Stimulated activated CD8-positive, alpha-beta memory T cell treated with anti-CD3 and anti-CD28 coated beads, Interleukin-15, amount 100 ng/mL, for 1 hour (primary cell): ENCODE measurements at places on chromosomes 16 and 17.

DNA sequence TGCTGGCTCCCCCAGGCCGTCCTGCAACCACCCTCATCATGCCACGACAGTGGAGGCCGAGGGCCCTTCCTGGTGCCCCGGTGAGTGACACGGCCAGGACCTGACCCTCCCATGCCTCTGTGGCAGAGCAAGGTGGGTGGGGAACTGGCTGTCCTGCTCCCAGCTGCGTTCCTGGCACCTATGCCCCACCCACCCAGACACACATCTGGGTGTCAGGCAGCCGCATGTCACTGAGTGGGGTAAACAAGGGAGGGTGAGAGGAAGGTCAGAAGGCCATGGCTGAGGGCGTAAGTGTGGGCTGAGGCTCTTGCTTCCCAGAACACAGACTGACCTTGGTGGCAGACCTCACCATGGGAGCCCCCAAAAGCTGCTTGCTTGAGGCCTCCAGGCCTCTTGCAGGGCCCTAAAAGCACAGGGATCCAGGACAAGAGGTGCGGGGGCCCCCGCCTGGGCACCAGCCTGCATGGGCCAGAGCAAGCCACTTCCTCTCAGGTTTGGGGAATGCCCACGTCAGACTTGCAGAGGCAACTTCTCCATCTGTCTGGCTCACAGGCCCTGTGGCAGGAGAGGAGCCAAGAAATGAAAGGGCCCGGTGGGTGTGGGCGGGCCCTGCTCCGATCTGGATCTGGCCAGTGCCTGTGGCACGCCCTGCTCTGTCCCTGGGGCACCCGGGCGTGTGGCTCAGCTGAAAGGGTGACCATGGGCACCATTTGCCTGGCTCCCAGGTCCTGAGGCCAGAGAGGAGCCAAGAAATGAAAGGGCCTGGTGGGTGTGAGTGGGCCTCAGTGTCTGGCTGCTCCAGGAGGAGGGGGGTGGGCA, 3.9 kb upstream of the CCDC57 start:
- DNase-seq, result no peak

GRCh38 chr17:41863074-41863848, 2.0 kb downstream of the KLHL11 start:
- DNase-seq, result no peak

- no peak for DNase-seq
Observed at GRCh38 chr17:62627219-62627903, at the start of gene MRC2. TSS of gene MRC2 (plus strand) at chr17:62627670. CDS start at chr17:62627803, 133 bp downstream.

- no peak for DNase-seq
Observed at GRCh38 chr16:11020792-11021551, 76.6 kb downstream of the CLEC16A start.

DNA sequence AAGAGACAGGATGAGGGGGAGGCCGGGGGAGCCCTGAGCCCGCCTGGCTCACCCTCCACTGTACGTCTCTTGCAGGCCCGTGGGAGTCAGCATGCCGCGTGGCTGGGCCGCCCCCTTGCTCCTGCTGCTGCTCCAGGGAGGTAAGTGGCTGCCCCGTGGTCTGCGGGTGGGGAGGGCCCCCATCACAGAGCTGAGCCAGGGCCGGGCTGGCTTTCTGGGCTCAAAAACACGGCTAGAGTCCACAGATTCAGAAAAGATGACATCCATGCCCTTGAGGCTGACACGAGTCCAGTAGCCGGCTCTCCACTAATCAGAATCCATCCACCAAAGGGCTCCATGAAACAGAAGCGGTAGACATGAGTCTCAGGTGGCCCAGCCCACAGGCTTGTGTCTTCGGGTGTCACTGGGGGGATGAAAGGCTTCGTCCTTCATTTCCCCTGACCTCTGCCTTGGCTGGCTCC, 28.0 kb downstream of the IL21R start:
- DNase-seq, result no peak

DNA sequence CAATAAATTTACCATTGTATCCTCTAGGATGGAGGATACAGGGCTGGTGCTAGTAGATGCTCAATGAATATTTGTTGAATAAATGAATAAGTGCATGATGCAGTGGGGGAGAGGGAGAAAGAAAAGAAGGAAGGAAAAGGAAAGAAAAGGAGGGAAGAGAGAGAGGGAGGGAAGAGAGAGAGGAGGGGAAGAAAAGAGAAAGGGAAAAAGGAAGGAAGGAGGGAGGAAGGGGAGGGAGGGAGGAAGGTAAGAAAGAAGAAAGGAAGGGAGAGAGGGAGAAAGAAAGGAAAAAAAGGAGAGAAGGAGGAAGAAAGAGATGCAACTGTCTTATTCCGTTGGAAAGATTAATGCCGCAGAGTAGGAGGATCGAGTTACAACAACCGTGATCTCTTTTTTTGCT, 30.4 kb downstream of the HSBP1 start:
- DNase-seq, result no peak

DNA sequence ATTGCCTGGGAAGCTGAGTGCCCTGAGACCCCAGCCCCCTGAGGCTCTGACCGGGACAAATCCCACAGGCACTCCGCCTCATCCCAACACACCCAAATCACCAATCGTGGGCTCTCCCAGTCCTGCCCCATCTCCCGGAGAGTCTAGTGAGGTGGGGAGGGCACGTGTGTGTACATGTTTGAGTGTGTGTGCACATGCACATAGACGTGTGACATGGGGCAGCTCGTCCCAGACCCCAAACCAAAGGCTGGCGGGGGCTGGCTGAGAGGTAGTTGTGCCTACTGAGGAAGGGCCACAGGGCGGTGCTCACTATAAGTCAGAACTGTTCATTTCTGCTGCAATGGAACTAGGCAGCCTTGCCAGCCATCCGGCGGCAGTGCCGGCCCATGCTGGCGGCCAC, 8.6 kb downstream of the SNAI3 start:
- DNase-seq, result no peak

- no peak for DNase-seq
Observed at GRCh38 chr16:89829630-89830437, 1.6 kb downstream of the SPIRE2 start.

DNA sequence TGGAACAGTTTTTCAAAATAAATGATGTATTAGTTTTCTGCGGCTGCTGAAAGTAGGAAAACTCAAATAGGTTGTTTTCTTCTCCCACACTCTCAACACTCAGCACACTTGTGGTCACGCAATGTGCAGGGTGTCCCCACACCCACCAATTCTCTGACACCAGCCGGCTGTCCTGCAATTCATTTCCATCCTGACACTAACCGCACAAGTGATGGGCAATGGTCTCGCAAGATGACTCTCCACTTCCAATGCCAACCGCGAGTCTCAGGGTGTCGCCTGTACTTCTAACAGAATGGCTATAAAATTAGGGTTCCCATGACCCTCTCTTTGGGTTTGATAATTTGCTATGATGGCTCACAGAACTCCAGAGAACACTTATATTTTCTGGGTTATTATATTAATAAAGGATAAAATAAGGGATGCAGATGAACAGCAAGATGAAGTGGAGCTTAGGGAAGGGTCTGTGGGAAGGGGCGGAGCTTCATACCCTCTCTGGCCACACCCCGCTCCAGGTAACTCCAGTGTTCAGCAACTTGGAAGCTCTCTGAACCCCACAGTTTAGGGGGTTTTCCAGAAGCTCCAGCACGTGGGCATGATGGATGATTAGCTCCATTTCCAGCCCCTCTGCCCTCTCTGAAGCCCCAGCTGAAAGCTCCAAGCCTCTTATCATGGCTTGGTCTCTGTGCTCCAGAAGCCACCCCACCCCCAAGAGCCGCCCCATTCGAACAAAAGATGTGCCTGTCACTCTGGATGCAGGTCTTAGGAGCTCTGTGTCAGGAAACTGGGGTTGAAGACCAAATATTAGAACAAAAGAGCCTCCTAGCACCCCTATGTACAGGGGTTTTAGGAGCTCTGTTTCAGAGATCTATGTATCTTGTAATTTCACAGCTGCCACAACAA, 19.8 kb downstream of the TAF1C start:
- no peak for DNase-seq

DNA sequence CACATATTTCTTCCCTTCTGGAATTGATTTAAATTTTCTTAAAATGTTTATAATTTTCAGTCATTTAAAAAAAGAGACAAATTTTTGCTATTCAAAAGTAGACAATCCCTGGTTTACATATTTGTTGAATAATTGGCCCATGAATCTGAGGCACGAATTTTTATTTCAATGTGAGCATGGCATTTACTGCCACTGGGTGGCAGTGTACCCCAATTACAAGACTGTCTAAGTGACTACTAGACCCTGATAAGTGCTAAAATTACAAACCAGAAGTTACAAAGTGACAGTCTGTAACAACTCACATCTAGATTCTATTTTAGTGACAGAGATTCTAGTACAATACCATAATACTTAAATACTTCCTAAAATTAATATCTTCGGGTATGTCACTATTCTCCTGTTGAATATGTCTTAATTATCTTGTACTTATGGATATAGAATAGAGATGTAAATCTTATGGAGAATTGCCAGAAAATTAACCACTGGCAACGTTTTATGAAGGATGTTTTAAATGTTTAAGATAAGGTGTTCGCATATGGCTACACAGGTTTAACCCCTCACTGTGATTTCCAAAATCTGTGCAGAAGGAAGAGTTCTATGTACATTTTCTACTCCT, 235.8 kb downstream of the MAP2K4 start:
- no peak for DNase-seq

DNA sequence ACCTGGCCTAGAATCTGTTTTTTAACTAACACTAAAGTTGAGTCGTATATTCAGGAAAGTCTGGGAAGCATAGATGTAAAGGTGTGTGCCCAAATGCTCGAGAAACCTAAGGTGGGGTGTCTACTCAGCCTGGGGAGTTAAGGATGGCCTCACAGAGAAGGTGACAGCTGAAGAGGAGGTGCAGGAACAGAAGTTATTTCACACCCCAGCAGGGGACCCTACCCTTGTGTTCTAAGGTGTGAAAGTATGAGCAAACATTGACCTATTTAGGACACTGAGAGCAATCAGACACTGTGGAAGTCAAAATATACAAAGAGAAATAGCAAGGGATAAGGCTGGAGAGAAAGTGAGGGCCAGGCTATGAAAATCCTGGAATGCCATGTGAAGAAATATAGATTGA, 49.0 kb upstream of the DHX40 start:
- no peak for DNase-seq

- DNase-seq, result no peak
Observed at GRCh38 chr17:8380049-8380448, 2.9 kb downstream of the RPL26 start.

GRCh38 chr17:10792151-10792550, 11.7 kb downstream of the TMEM238L start:
- DNase-seq, result no peak

GRCh38 chr17:40176754-40177110, 538 bp upstream of the RAPGEFL1 start:
- no peak for DNase-seq

DNA sequence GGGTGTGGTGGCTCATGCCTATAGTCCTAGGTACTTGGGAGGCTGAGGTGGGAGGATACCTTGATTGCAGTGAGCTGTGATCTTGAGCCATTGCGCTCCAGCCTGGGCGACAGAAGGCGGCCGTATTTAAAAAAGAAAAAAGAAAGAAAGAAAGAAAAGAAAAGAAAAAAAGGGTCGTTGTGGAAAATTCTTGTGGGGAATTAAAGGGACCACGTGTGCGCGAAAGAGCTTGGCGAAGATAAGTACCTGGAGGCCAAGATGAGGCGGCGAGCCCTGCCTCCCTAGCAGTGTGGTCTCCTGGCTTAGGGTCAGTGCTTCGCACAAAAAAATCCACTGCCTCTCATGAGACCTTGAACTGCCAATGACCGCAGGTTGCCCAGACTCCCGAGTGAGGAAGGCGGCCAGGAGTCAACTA, 728 bp upstream of the NMT1 start:
- no peak for DNase-seq

GRCh38 chr17:57966246-57966645, 11.0 kb upstream of the CUEDC1 start:
- DNase-seq, result no peak

- no peak for DNase-seq
Observed at GRCh38 chr17:11889266-11889665, 108.0 kb downstream of the ZNF18 start.

DNA sequence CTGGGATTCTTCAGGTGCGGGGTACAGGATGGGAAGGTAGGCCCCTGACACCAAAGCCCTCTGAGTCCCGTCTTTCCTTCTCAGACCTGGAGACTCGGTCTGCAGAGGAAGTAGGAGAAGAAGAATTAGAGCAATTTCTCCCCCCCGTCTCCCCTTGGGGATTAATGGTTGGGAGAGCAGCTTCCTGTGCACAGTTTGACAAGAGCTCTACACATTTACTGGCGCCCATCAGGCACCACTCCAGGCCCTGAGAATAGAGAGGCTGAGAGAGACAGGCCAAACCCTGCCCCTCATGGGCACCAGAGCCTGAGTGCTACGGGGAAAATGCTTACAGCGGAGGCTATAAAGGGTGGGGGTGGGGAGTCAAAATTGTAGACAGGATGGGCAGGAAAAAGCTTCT, 3.5 kb upstream of the C16orf74 start:
- DNase-seq, result no peak

DNA sequence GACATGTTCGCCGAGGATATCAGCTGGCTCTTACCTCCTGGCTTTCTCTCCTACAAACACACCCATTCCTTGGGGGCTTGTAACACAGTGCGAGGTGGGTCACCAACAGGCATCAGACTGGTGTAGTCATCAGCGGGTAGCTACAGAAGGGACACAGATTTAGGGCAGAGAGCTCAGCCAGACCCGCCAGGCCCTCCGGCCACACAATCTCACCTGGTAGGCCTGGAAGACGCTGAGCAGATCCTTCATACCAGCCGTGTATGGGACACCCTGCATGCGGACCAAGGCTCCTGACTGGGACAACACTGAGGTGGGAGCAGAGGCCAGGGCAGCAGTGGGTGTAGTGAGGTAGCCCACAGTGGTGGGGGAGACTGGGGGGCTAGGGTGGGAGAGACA, 5.8 kb downstream of the ESRP2 start:
- no peak for DNase-seq

GRCh38 chr17:9226794-9227135, 205.5 kb downstream of the NTN1 start:
- DNase-seq, result no peak

DNA sequence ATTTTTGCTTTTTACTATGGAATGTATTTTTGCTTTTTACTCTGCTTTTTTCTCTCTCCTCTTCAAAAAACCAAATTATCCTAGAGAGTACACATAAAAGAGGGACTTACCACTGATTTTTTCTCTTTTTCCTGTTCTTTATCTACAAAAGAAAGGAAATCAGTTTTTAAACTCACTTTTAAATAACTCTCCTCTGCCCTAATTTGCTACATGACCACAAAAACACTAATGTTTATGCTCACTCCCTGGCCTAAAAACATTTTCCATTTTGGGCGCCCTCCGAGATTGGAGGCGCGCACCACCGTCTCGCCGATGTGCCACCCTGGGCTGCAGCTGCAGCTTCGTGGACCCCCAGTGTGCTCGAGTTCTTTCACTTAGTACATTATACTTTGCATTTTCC, 1.1 kb downstream of the TK2 start:
- no peak for DNase-seq

DNA sequence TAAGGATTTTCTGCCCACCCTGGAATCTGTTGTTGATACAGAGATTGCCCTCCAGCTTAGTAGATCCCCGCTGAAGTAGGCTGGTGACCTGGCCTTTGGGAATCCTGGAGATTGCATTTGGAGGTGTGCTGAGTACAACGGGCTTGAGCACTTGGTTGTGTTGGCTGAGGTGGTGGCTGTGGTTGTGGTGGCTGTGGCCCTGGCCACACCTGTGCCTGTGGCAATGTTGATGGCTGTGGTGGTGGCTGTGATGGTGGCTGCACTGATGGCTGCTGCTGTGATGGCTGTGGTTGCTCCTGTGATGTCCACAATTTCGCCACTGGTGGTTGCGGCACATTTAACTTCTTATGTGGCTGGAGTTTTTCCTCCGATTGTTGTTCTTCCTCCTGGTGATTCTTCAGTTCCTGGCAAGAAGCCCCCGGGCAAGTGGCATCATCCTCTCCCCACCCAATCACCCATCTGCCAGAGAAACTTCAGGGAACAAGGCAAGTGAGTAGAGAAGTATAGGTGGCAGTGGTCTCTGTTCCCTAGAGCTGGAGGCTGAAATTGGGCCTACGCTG, 4.2 kb downstream of the CCDC200 start:
- no peak for DNase-seq
